ENCODE measurements at places on chromosomes 7 and 10.

- H3K27ac ChIP-seq = no peak overlapping the region
- H3K36me3 ChIP-seq = no peaks in the 10 kb centered on the region
- H3K27me3 ChIP-seq = peaks cover 9% of the 10 kb centered on the region
- H3K4me3 ChIP-seq = no peak overlapping the region
Observed at GRCh38 chr10:47081264-47081663, 170.0 kb downstream of the PTPN20 start.

- no peak overlapping the region for H3K4me3 ChIP-seq
- DNase-seq = no peak
- no peak overlapping the region for H3K27ac ChIP-seq
- H3K36me3 ChIP-seq = no peaks in the 10 kb centered on the region
- peaks cover 25% of the 10 kb centered on the region for H3K27me3 ChIP-seq
Observed at GRCh38 chr7:32169228-32169627, 99.0 kb upstream of the PDE1C start.

DNA sequence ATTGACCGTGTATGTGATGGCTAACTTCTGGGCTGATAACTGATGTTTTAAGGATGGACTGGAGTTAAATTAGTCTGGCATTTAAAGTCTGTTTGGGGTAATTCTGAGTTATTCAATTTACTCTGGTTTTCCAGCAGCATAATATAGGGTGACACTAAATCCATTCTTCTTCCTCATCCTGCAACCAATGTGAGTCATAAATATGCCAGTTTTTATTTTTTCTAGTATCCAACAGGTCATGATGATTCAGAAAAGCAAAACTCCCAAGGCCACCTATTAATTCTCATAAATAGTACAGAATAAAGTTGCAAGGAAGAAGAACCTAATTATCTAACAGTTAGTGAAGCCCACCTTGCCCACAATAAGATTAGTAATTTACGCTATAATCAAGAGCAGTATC lies 7.5 kb upstream of the EPHB6 start:
- H3K36me3 ChIP-seq = no peaks in the 10 kb centered on the region
- peaks cover 21% of the 10 kb centered on the region for H3K27me3 ChIP-seq
- no peak for DNase-seq
- H3K4me1 ChIP-seq = no peaks in the 10 kb centered on the region
- no peak overlapping the region for H3K27ac ChIP-seq

DNA sequence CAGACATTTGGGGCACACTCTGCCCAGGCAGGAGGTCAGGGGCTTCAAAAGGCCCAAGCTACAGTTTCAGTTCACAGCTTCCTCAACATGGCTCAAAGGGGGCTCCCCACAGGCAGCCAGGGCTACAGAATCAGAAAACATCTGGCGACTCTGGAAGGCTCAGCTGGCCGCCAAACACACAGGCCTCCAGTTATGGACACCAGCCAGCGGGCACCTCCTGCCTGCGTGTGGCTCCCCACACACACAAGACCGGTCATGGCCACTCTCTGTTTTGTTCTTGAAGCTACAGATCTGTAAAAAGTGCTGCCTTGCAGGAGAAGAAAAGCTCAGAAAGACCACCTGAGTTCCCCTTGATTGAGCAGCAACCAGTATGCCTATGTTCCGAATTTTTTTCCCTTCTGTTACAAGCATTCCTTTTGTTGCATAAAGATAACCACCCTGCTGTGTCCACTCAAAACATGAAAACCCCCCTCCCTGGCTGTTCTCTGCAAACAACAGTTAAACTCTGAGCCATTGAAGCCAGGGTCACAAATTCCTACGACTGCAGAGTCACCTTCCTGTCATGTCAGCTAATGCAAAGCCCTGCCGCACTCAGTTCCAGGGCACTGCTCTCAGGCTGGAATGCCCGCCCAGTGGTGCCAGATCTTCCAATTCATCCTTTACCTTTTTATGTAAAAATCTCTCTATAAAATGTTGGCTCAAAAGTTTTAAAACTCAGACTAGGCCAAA lies 33.6 kb downstream of the VSTM4 start:
- peaks cover 16% of the 10 kb centered on the region for H3K27me3 ChIP-seq
- no peaks in the 10 kb centered on the region for H3K36me3 ChIP-seq
- peaks cover 21% of the 10 kb centered on the region for H3K4me1 ChIP-seq

DNA sequence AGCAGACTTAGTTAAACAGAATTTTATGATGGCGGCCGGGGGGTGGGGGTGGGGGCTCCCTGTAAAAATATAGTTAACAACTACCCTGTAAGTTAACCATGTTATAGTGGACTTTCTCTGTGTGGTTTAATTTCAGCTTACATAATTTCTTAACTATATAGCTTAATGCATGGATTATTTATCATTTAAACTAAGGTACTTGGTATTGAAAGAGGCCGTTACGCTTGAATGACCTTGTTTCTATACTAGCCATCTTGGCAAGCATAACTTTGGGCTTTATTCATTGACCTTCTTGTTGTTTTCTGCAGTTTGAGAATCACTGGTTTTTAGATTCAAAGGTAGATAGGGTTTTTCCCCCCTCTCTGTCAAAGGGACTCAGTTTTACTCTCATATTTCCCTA lies 8.4 kb downstream of the EIF4EBP2 start:
- H3K27me3 ChIP-seq = no peaks in the 10 kb centered on the region
- peaks cover 40% of the 10 kb centered on the region for H3K36me3 ChIP-seq
- peaks cover 30% of the 10 kb centered on the region for H3K4me1 ChIP-seq
- H3K27ac ChIP-seq = no peak overlapping the region

DNA sequence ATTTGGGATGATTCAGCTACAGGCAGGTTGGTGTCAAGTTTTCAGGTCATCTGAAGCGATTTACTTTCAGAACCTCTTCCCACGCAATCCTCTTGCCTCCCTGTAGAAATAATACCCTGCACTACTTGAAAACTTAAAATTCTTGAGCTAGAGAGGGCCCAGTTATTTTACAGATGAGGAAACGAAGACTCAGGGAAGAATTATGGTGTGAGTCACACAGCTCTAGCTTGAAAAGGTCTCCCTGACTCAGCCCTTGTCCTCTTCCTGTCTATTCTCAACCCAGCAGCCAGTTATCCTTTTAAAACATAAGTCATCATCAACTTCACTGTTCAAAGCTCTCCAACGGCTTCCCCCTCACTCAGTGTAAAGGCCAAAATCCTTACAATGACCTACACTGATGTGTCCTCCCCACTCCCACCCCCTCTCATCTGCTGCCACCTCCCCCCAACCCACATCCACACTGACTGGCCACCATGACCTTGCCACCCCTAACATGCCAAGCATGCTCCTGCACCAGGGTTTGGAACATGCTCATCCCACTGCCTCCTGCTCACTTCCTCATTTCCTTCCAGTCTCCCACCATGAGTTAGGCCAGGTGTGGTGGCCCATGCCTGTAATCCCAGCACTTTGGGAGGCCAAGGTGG lies 3.4 kb downstream of the DNMBP start:
- peak overlapping the region; percentile 26 for H3K27ac ChIP-seq
- no peaks in the 10 kb centered on the region for H3K36me3 ChIP-seq
- no peaks in the 10 kb centered on the region for H3K27me3 ChIP-seq
- peak overlapping the region; percentile 74 for H3K4me3 ChIP-seq
- DNase-seq = no peak

DNA sequence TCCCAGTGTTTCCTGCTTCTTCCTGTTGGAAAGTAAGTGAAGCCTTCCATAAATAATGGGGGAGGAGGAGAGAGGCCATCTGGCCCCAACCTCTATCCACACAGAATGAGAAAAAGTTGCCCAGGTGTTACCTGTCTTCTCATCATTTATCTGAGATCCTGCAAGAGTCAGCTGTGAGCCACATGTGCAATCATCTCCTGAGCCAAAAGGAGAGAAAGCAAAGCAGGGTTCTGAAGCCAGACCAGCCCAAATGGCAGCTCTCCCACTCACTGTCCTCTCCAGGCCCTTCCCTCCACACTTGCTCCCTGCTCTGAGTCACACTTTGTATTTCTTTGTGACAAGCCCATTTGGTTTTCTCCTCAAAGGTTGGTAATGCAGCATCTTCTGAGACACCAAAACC lies 65.9 kb downstream of the FAM204A start:
- no peak overlapping the region for H3K27ac ChIP-seq
- H3K4me3 ChIP-seq = no peak overlapping the region
- H3K27me3 ChIP-seq = peaks cover 19% of the 10 kb centered on the region
- H3K4me1 ChIP-seq = peaks cover 11% of the 10 kb centered on the region

- no peaks in the 10 kb centered on the region for H3K36me3 ChIP-seq
- peaks cover 22% of the 10 kb centered on the region for H3K27me3 ChIP-seq
- peak overlapping the region; percentile 84 for H3K27ac ChIP-seq
- peak overlapping the region; percentile 96 for H3K4me3 ChIP-seq
- H3K4me1 ChIP-seq = peaks cover 55% of the 10 kb centered on the region
- no peak for DNase-seq
Observed at GRCh38 chr7:42235741-42236161, 1.3 kb downstream of the GLI3 start.

- H3K27me3 ChIP-seq = no peaks in the 10 kb centered on the region
- no peak overlapping the region for H3K27ac ChIP-seq
- H3K36me3 ChIP-seq = peaks cover 57% of the 10 kb centered on the region
- no peak overlapping the region for H3K4me3 ChIP-seq
- no peaks in the 10 kb centered on the region for H3K4me1 ChIP-seq
Observed at GRCh38 chr7:107907790-107908189, 16.8 kb downstream of the DLD start.

DNA sequence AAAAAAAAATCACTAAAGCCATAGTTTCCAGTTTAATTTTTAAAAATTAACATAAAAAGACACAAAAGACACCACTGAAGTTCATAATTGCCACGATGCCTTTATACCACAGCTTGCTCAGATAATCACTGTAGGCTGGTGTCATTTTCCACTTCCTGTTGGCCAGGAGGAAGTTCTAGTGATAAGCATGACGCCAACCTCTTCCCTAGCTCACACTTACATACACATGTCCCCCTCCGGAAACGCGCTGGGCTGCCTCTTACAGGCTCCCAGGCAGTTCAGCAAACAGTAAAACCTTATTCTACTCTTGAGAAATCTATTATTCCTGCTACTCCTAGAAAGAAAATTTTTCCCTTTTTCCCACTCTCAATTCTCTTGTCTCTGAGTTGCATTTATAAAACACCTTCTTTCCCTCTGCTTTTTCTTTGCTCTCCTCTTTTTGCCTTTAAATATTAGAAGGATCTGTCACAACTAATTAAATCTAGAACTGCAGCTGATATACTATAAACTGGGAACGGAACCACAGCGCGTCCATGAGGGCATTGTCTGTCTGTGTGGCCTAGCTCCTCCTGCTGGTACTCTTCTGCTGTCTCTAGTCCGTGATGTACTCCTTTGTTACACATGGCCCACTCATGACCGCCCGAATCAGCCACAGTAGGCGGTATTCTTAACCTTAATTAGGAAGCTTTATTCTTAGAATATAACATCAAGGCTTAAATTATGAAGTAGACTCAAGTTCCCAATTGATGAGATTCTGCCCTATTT lies 664.9 kb downstream of the CNTNAP2 start:
- H3K27ac ChIP-seq = no peak overlapping the region
- H3K4me1 ChIP-seq = no peaks in the 10 kb centered on the region
- no peaks in the 10 kb centered on the region for H3K27me3 ChIP-seq
- DNase-seq = no peak
- no peaks in the 10 kb centered on the region for H3K36me3 ChIP-seq

DNA sequence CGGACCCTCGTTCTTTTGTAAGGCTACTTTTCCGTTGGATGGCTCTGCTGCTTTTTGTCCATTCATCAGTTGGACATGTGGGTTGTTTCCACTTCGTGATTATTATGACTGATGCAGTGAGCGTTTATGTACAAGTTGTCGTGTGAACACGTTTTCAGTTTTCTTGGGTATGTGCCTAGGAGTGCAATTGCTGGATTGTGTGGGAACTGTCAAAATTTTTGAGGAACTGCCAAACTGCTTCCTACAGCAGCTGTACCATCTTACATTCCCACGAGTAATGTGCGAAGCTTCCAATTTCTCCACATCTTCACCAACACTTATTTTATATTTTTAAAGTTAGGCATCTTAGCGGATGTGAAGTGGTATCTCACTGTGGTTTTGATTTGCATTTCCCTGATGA lies 10.4 kb downstream of the FKBP6 start:
- peaks cover 25% of the 10 kb centered on the region for H3K4me1 ChIP-seq
- no peaks in the 10 kb centered on the region for H3K36me3 ChIP-seq
- H3K27me3 ChIP-seq = no peaks in the 10 kb centered on the region
- H3K4me3 ChIP-seq = no peak overlapping the region

DNA sequence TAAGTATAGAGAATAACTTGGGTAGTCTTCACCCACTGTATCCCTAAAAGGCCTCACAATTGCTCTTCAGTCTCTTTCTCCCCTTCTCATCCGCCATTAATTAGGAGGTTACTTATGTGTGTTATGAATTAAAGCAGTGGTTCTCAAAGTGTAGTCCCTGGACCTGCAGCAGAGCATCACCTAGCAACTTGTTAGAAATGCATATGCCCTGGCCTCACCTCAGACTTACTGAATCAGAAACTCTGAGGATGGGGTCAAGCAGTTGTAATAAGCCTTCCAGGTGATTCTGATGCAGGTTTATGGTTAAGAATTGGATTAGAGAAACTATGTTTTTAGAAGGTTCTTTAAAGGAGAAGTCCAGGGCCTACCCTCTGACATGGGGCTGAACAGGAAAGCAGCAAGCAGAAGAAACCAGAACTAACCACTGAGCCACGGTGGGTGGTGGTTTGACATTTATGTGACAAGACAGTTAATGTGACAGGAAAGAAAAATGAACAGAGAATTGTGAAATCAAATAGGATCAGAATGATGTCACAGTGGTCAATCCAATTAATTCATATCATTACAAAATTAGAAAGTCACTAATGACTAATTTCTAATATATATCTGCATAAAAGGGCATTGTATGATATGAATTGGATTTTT lies 37.6 kb downstream of the ENTPD1 start:
- peaks cover 7% of the 10 kb centered on the region for H3K27me3 ChIP-seq
- no peak overlapping the region for H3K27ac ChIP-seq
- no peak for DNase-seq
- H3K36me3 ChIP-seq = no peaks in the 10 kb centered on the region
- H3K4me1 ChIP-seq = no peaks in the 10 kb centered on the region
- no peak overlapping the region for H3K4me3 ChIP-seq

DNA sequence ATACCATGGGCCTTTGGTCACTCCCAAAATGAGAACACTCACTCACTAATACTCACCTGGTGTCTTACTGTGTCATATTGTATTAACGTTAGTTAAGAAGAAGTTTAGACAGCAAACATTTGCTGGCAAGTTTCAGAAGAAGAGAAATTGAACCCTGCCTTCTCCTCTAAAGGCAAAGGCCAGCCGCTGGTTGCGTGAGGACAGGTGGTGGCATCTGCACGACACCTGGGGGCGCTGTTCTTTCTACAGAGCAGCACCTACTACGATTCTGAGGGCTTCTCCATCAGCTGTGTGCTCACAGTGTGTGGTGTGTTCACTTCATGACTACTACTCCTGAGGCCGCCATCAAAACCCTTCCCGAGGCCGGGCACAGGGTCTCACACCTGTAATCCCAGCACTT lies 17.9 kb upstream of the CLEC2L start:
- H3K4me1 ChIP-seq = no peaks in the 10 kb centered on the region
- H3K36me3 ChIP-seq = no peaks in the 10 kb centered on the region
- no peak overlapping the region for H3K27ac ChIP-seq

DNA sequence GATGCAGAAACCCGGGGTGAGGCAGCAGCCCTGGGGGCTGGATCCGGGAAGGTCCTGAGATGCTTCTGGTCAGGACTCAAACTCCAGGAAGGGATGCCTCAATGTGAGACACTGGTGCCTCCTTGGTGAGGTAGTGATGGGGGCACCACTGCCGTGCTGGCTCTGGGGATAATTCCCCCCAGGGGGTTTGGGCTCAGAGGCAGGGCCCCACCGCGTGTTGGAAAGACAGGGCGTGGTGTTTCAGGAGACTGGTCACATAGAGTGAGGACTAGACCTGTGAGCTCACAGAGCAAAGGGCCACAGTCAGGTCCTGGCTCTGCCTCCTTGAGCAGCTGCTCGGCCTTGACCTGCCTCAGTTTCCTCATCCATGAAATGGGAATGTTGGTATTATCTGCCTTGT lies 361.9 kb downstream of the GLRX3 start:
- peaks cover 31% of the 10 kb centered on the region for H3K27me3 ChIP-seq
- H3K27ac ChIP-seq = no peak overlapping the region
- no peaks in the 10 kb centered on the region for H3K36me3 ChIP-seq
- DNase-seq = peak; percentile 47

Measured in type B pancreatic cell (in vitro differentiated cells).